Activated naive CD4-positive, alpha-beta T cell treated with anti-CD3 and anti-CD28 coated beads for 36 hours (primary cell): ENCODE measurements at places on chromosomes 1 and 21. TPM values are rescaled to one million over a fixed set of nuclear protein-coding genes. Genes with fewer than 3 reads are reported as not detected.

DNA sequence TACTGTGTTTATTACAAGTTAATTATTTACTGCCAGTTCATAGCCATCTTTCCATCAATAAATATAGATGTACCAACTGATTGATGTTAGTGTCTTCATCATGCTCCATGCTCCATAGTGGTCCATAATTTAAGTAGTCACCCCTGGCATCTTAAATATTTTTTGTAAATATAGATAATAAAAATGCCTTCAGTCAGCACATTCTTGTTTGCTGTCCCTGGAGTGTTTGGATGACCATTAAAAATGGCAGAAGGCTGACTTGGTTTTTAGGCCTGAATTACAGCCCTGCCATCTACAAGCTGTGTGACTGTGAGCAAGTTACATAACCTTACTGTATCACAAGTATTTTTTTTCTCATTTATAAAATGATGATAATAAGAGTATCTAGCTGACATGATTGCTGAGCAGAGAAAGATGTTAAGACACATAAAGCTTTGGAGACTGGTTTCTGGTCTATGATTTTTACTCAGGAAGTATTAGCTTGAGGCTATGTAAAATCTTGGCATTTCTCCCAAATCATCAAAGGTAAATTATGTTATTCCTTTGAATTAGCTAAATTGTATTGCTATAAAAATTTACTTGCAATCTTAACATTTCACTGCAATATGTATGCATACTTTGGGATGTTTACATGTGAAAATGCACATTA, 427.2 kb downstream of the USP25 start:
- no peak for DNase-seq

DNA sequence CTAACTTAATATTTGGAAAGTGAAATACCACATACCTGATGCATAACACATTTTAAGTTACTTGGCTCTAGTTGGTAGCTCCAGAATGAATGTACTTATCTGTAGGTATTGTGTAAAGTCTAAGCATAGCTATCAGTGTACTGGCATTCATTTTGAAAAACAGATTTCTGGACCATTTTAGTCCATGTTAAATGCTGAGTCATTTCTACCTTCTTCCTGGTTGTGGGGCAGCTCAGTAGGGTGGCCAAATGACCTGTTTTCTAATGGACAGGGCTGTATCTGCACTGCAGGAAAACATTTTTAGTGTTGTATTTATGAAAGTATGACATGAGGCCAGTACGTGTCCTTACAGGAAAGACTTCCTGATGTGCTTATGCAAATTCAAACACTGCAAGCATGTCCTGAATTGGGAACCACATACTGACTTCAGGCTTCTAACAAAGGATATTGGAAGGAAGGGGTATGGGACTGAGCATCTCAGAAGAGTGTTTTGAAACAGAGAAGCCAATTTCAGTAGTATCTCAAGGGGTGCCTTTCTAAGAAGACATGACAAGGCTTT, 300.3 kb upstream of the B3GALT2 start:
- no peak for DNase-seq

- DNase-seq, result no peak
Observed at GRCh38 chr1:214219902-214220301, 61.1 kb upstream of the SMYD2 start.

DNA sequence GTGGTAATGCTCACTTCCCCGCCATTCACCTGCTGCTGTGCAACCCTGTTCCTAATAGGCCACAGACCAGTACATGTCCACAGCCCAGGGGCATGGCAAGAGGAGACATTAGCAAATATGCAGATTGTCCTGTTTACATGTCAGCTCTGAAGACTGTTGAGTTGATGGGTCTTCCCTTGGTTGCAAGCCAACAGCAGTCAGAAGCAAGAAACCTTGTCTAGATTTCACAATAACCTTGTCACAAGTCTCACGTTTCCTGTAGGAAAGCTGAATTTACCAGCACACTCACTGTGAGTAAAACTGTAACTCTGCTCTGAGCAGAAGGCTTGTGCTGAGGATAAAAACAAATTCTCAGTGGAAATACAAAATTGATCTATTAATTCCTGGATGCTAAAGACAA, 195.1 kb downstream of the HLX start:
- DNase-seq, result no peak

DNA sequence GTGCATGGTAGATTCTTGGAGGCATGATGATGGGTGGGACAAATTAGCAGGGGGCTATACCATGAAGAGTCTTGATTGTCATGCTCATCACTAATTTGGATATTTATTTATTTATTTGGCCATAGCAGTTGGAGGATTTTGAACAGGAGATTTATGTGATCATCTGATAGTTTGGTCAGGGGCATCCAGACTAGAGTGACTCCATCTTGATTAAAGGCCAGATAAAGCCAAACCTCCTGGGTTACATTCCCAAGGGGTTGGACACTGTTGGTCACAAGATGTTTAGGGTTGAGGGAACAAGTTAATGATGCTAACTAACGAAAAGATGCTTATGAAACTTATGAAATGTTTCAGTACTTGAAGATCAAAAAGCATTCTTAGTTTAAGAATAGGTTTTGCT, 139.8 kb downstream of the MAST2 start:
- no peak for DNase-seq

DNA sequence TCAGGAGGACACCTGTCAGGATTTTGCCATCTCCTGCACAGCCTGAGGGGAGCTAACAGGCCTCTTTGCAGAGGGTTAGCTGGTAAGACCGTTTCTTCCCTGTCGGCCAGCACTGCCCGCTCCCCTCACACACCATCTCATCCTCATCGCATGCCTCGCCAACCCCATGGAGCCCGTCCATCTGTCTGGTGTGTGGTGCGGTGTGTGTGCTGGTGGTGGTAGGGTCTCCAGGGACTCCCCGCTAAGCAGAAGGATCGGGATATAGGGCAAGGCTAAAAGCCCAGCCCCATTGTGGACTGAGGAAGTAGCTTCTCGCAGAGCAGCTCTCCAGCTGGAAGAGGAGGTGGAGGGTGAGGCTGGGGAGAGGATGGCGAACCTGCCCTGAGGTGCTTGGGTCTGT, 6.8 kb upstream of the SFN start:
- no peak for DNase-seq

GRCh38 chr1:214101828-214102227, 114.1 kb downstream of the PROX1 start:
- no peak for DNase-seq

DNA sequence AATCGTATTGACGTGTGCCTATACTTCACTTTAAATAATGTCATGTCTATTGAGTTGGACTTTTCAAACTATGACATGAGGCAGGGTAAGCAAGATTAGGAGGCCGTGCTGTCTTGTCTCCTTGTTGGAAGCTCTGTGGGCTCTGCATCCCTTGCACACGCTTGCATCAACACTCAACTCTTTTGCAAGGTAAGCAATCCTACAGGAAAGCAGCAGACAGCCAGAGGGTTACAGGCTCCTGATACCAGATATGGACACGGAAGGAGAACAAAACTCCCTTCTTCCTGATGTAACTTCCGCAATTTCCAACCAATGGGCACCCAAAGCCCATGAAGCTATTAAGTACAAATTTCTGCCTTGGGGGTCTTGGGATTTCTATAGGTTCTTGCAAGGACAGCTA, 1520.7 kb upstream of the B3GALT2 start:
- DNase-seq, result no peak

DNA sequence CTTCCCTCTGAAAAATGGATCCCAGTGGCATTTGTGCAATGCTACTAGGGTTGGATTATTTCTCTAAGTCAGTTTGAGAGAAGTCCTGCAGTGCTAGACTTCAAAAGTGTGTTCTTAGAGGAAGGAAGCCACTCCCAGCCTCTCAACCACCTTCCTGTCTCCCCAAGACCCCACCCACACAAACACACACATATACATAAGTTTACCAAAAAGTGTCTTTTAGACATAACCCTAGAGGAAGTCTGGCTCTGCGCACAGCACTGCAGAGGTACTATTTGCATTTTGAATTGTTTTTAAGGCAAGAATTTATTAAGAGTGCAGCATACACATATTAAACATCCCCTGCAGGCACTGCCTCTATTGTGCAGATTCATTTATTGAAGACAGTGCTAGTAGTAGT, 127.3 kb downstream of the HHIPL2 start:
- peak; percentile 27 for DNase-seq

DNA sequence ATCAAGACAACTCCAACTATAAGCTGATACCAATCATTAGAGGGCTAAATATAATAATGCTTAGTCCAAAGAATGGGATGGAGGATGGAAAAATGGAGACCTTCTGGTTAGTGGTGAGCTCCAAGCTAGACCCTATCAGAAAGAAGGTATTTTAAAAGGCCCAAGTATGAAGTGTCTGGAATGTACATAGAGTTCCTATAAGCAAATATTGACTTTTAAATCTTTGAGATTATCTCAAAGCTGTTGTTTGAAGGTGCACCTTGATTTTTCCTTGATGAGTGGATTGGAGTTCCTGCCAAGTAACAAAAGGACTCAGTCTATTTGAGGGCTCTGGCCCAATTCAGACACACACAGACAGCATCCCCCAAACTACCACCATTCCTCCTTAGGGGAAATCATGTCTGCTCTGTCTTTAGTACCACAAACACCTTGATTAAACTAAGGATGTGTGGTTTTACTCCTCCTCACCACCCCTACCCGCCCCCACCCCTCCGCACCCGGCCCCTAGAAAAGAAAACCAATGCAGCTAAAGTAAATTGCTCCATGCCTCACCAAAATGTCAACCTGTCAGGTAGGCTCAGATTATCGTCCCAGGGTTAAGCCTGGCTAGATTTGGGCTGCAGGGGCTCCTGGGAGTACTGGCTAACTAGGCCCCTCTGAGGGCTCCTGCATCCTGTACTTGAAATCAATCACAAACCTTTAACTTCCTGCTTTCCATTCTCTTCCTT, 59.4 kb downstream of the CDC7 start:
- DNase-seq, result peak; percentile 21

DNA sequence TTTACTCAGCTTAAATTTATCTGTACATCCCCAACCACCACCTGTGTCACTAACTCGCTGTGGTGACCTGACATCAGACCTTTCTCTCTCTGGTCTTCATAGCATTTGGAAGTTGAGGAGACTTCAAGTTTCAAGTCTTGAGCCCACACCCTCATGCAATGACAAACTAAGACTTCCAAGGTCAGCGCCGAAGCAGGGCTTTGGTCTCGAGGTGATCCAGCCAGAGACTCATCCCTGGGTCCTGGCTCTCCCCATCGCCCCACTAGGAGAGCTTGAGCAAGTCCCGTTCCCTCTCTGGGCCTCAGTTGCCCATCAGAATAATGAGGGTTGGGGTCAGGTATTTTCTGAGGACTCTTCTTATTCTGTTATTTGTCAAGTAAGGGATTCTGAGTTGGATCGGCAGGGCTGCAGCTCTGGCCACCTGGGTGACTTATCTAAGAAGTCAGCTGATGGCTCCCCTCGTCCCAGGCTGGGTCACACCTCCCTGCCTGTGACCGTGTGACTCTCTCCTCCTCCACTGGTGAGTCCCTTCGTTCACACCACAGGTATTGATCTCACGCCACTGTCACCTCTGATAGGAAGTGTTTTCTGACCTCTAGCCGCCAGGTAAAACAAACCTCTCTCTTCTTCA, 143.7 kb upstream of the RUNX3 start:
- no peak for DNase-seq

DNA sequence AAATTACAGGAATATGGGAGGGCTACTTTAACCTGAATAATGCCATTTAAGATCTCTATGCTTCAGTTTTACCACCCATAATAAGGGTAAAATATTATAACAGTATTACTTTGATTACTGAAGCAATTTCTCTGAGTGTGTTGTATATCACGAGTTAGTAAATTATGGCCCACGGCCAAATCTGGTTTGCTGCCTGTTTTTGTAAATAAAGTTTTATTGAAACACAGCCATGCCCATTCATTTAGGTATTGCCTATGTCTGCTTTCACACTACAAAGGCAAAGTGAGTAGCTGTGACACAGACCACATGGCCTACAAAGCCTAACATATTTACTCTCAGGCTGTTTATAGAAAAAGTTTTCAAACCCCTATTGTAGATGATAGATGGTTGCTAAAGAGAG, 156.8 kb downstream of the CDC42BPA start:
- no peak for DNase-seq

- DNase-seq, result no peak
Observed at GRCh38 chr1:167749741-167750140, 28.0 kb downstream of the MPZL1 start.

DNA sequence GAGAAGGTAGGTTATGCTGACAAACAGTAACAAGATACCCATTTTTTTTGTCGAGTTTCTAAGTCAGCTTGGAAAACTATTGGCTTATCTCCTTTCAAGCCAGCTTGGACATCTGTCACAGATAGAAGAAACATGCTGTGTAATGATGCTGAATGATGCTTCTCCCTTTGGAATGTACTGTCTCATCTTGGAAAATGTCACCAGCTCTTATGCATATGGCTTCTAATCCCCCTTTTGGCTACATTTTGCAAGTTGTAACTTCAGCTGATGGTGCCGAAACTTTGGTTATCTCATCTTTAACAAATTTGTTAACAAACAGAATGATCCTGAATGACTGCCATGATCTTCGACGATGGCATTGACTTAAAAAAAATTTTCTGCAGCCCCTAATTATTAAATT, 68.8 kb upstream of the ST6GALNAC3 start:
- no peak for DNase-seq

- no peak for DNase-seq
Observed at GRCh38 chr1:201887116-201887866, 1.4 kb upstream of the SHISA4 start.

GRCh38 chr1:82225421-82226185, 424.9 kb downstream of the ADGRL2 start:
- DNase-seq, result no peak

DNA sequence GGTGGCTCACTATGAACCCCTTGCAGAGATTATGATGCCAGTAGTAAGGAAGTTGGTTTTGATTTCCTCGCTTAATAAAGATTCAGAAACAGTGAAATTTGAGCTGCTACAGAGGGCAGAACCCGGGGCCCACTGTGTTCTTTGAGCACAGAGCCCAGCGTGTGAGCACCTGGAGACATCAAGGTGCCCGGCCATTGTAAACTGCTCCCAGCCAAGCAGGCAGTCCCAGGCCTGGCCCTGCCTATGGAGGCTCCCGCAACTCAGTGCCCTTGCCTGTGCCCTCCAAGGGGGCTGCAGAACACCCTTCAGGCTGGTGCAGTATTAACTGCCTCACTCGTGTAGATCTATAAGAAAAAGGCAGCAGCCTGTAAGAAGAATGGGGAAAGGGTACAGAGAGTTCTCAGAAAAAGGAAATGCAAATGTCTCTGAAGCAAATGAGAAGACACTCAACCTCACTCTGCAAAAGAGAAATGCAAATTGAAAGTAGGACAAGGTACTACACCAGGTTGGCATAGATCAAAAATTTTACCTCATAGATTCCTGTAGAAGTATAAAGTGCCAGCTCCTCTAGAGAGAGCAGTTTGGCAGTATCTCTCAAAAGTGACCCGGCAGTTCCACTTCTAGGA, 323.7 kb downstream of the HHAT start:
- no peak for DNase-seq

- no peak for DNase-seq
Observed at GRCh38 chr1:156491151-156491949, 9.2 kb downstream of the MEF2D start.

- no peak for DNase-seq
Observed at GRCh38 chr1:208520438-208521099, 276.4 kb upstream of the PLXNA2 start.

- no peak for DNase-seq
Observed at GRCh38 chr1:90795431-90795830, 78.3 kb upstream of the BARHL2 start.

- no peak for DNase-seq
Observed at GRCh38 chr1:184262109-184262508, 124.7 kb upstream of the C1orf21 start.

The DYRK1A gene
- 49.8 TPM for total RNA-seq

The AADACL3 gene
- total RNA-seq, result not detected

The TMEM269 gene
- 0.57 TPM for total RNA-seq

The COL6A2 gene
- 6.7 TPM for total RNA-seq

The ANGPTL1 gene
- not detected for total RNA-seq

The ATP1A2 gene
- total RNA-seq, result not detected

The OR2G6 gene
- total RNA-seq, result not detected

The SYCP1 gene
- total RNA-seq, result not detected

The NBPF10 gene
- total RNA-seq, result 1.4 TPM
